ENCODE measurements at places on chromosomes 16 and 17. TPM values are rescaled to one million over a fixed set of nuclear protein-coding genes. Genes with fewer than 3 reads are reported as not detected.

CSH2 gene
- total RNA-seq: not detected

RBFOX1 gene
- total RNA-seq: not detected

APOBR gene
- 6.4 TPM for total RNA-seq

ATPAF2 gene
- 28.5 TPM for total RNA-seq

GUCY2D gene
- total RNA-seq: not detected

SNTB2 gene
- 14.4 TPM for total RNA-seq

FOXF1 gene
- total RNA-seq: not detected

CIBAR2 gene
- not detected for total RNA-seq

GRCh38 chr17:28533091-28533807 lies 19.2 kb downstream of the UNC119 start:
- no peak for DNase-seq

- no peak for DNase-seq
Observed at GRCh38 chr16:23710008-23710407, 3.0 kb downstream of the ERN2 start.

- DNase-seq: no peak
Observed at GRCh38 chr17:45992175-45992574, 6.9 kb upstream of the STH start.

DNA sequence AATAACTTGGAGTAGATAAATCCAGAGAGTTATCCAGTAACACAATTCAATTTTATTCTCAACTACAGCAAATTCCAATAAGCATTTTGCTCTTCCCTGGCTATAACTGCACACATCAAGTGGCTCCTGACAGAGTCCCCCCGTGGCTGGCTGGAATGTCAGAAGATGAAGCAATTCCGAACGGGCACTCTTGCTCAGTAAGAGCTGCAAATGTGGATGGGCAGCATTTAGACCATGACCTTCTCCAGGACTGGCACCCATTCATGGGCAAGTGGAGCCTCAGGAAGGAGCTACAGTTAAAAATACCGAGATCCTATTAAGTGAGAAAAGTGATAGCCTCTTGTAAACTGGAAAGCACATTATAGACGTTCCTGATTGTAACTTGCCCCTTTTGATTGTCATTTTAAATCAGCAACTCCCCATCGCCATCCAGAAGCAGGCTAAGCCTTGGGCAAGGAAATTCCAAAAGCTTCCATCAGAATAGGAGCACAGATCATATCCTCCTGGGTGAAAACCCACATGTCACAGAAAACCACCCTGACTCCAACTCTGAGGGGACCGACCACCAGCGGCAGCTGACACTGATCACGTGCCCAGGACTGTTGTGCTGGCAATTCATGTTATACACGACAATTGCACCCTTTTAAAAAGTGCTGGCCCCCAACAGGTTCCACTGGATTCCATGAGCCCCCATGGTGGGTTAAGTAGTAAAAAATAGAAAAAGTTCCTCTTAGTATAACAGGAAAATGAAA lies 7.1 kb downstream of the UBE2O start:
- no peak for DNase-seq

GRCh38 chr16:86958423-86958822 lies 358.8 kb downstream of the C16orf95 start:
- no peak for DNase-seq

GRCh38 chr16:23902748-23903414 lies 67.1 kb downstream of the PRKCB start:
- no peak for DNase-seq

- DNase-seq: no peak
Observed at GRCh38 chr17:39145143-39145542, 6.3 kb downstream of the PLXDC1 start.

DNA sequence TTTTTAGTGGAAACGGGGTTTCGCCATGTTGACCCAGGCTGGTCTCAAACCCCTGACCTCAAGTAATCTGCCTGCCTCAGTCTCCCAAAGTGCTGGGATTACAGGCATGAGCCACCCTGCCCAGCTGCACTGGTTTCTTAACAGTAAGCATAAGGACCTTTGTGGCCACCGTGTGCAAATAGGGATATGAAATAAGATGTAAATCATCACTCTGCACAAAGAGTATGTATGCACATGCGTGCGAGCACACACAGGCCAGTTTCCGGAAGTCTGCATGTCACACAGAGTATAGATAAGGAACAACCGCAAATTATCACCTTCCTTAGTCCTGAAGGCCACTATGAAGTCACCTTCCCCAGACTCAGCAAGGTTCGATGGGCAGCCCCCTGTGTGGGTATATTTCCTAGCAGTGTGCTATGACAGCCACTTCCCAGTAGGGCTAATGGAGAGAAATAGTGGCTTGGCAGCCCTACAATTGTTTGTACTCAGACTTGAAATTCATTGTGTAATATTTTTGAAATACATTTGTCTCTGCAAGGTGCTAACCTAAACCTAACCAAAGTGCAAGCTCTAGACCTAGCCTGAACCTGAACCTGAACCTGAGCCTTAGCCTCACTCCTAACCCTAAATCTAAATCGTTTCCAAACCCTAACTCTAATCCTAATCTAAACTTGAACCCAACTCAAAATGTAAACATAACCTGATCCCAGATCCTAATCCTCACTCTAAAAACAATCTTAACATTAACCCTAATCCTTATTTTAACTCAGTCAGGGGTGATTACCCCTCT lies 48.4 kb upstream of the SKAP1 start:
- DNase-seq: no peak

- DNase-seq: no peak
Observed at GRCh38 chr16:66299349-66299748, 67.1 kb upstream of the CDH5 start.

GRCh38 chr17:30005709-30006320 lies 64.4 kb downstream of the EFCAB5 start:
- DNase-seq: no peak

- no peak for DNase-seq
Observed at GRCh38 chr16:56869513-56870275, 4.7 kb downstream of the SLC12A3 start.

DNA sequence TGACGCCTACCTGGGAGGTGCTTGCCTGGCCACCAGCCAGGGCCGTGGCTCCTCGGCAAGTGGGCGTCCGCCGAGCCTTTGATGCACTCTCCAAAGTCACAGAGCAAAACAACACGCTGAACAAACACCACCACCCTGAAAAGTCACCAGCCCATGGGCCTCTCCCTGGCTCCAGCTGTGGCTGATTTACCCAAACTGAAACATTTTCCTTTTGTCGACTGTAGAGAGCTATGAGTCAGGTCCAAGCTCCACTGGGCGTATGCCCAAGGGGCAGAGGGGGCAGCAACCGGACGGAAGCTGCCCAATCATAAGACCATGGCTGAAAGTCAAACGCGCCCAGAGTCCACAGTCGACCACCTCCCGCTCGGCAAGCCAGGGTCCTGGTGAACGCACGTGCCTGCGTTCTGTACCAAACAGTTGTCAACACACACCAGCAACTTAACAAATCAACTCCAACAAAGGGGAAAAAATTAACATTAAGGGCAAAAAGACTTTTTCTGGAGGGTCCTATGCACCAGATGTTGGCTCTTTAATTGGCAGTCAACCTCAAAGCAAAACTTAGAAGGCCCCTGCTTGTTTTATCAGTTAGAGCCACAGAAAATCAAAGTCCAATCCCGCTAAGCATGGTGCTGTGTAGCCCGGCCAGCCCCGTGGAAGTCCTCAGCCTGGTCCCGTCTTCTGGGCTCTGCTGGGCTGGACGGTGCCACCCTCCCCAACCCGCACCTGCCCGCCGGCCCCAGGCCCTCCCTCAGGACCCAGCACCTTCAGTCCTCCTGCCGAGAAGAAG lies 47.3 kb downstream of the TBC1D16 start:
- no peak for DNase-seq

DNA sequence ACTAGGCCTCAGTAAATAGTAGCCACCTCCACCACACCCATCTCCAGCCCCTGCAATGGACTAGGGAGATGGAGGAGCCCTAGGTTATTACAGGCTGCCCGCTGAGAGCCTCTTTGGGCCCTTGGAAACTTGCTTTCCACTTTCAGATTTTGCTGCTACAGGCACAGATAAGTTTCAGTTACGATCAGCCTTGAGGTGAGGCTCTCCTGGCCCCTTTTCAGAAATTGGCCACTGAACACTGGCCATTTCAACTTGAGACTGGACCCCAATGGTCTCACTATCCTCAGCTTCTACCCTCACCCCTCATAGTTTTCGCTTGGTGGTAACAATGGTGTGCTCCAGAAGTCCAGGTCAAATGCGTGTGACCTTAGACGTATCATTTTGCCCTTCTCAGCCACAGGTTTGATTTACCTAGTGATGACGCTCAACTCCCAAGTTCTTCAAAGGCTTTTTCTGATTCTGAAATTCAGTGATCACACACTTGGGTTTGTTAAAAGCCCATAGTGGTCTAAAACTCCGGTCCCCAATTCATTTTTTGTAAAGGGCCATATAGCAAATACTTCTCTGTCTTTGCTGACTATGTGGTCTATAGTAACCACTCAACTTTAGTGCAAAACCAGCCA lies 1.0 kb downstream of the PMM2 start:
- no peak for DNase-seq

All from T-cell (primary cell).